Effector CD4-positive, alpha-beta T cell (primary cell): ENCODE measurements at places on chromosomes 1 and 21.

- DNase-seq, result no peak
These were observed 21.7 kb downstream of the UBE4B start for GRCh38 chr1:10054465-10054864.

GRCh38 chr1:6519935-6520671 lies 28.6 kb upstream of the PLEKHG5 start:
- no peak for DNase-seq

DNA sequence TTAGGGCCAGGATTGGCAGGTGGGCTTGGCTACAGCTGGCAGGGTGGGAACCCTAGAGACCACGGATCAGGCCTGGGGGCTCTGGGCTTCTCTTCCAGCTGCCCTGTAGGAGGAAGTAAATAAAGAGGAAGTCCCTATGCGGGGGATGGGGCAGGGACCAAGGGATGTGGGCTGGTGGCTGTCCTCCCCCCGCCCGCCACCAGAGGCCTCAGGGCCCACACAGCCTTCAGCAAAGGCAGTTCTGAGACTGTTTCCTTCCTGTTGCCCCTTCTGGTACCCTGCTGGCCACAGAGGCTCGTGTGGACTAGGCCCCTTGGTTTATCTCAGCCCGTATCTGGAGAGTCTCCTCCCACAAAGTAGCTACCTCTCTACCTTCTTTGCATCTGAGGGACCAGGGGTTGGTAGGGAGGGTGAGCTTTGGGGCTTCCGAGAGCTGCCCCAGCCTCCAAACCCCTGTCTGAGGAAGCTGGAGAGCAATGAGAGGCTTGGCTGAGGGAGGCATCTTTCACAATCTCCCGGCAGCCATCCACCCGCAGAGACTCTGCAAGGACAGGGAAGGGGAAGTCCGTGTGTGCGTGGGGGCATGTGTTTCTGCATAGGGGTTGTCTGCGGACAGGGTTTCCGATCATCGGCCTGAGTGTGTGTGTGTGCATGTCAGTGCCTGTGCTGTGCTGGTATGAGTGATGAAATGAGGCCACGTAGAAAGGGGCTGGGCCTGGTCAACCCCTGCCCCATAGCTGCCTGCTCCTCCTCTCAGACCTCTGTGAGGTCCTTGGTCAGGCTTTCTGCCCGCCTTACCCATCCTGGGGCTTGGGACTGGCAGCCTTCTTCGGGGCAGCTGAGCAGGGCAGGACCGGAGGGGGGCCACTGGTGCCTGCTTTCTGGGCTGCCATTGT lies 12.5 kb downstream of the RPS6KA1 start:
- DNase-seq, result peak; percentile 55

GRCh38 chr1:2382621-2383361 lies 8.6 kb downstream of the MORN1 start:
- DNase-seq, result no peak

GRCh38 chr1:46747683-46748288 lies 28.9 kb upstream of the EFCAB14 start:
- DNase-seq, result no peak

GRCh38 chr1:158998037-158998780 lies 11.5 kb upstream of the IFI16 start:
- DNase-seq, result no peak

- DNase-seq, result no peak
These were observed 23.0 kb upstream of the LRRC8C start for GRCh38 chr1:89609781-89610456.

- DNase-seq, result no peak
These were observed at the start of gene CHRM3 for GRCh38 chr1:239386453-239387303. CHRM3 (plus strand) TSS chr1:239386568; CDS start chr1:239907452, 520,884 bp downstream.

- no peak for DNase-seq
These were observed 41.0 kb downstream of the RUNX3 start for GRCh38 chr1:24888971-24889676.

GRCh38 chr1:67814121-67814772 lies 19.0 kb downstream of the GNG12 start:
- DNase-seq, result no peak

- DNase-seq, result peak; percentile 42
These were observed 35.8 kb downstream of the SLC2A1 start for GRCh38 chr1:42922687-42923366.

DNA sequence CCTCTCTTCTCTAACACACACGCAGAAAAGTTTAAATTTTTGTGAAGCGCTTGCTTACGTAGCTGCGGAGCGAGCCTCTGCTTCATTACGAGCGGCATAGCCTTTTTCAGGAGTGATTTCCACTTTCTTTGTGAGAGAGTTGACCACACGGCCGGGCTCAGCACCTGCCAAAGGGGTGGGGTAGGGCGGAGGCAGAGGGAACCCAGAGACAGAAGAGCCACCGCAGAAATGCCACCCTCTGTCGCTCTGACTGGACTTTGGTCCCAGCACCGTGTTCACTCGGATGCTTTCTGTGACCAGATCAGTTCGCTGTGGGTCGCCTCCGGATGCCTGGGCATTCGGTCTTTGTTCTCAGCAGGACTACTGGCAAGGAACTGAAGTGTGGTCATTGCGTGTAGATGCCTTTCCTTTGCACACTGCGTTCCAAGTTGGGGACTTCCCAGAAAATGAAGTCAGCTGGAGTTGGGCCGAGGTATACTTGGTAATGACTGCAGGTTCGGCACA lies 883 bp downstream of the CHODL start:
- DNase-seq, result no peak

DNA sequence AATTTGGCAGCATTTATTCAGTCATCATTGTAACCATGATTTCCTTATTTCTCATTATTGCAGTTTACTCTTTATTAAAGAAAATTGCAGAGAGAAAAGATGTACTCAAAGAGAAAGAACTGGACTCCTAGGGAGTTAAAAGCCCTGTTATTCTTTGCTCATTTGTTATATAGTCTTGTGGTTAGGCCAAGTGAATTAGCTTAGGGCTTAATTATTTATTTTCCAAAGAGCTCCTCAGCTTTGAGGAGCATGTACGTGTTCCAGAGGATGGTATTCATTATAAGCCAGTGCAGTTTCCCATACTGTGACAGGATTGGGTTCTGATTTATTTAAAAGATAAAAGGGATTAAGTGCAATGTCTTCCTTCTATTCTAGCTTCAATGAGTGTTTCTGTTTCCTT lies 86.4 kb downstream of the GPR161 start:
- no peak for DNase-seq

GRCh38 chr1:212771341-212771740 lies 20.2 kb downstream of the NSL1 start:
- DNase-seq, result no peak

DNA sequence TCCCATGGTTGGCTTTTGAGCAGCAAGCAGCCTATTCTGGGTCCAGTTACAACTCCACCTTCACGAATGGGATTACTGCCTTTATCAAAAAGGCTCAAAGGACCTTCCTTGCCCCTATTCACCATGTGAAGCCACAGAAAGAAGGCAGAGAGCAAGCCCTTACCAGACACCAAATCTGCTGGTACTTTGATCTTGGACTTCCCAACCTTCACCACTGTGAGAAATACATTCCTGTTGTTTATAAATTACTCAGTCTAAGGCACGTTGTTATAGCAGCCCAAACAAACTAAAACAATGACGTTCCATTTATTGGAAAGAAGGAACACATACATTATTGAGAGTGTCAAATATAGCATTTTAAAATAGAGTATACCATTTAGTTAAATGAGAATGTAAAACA lies 1557.9 kb downstream of the PLA2G4A start:
- no peak for DNase-seq

DNA sequence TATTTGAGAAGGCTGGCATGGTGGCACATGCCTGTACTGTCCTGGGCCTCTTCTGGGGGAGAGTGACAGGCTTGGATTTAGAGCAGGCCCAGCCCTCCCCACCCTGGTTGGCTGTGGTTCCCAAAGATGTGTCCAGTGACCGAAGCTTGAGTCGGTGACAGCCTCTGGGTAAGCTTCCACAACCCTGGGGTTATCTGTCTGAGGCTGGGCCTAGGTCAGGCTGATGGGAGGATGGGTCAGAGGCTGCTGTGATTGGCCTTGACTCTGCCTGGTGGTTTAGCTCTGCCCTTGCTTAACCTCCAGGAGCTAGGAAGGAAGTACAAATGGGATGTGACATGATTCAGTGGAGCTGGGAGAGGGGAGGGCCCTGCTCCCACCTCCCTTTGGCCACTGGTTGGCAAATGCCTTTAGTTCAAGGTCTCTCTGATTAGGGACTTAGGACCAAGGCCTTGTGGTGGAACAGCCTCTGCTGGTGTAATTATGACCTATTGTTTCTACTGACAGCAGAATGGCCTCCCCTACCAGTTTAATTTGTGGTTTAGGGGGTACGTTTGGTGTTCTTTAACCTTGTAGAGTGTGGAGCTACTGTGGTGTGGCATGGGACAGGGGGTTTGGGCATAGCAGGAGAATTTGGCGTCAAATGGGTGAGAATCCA lies 16.6 kb downstream of the NUDC start:
- DNase-seq, result no peak

GRCh38 chr1:80244372-80244771 lies 1237.8 kb upstream of the ADGRL4 start:
- no peak for DNase-seq

DNA sequence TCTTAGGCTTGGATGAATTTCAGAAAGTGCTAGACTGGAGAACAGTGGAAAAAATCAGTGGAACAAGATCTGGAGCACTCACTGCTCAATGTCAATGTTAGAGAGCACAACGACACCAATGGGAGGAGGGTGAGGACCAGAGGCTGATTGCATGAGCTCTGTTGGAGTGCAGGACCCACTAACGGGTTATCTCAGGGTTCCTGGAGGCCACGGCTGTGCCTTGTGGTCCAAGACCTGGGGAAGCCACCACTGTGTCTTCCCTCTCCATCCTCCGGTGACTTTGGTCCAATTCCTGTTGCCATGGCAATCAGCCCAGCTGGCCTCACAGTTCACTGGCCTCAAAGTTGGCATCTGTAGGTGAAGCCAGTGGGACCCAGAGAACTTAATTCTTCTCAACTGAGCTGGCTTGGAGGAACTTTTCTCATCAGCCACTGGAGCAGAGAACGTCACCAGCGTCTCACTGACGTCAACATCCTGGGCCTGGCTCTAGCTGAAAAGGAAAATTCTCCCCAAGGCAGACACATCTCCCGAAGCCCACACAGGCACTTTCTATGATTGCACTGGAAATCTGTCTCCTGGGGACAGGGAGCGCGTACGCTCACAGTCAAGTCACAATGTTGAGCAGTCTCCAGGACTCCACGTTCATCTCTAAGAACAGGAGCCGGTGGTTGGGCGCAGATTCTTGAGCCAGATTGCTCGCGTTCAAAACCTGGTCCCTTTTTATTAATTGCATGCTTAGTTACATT lies 21.9 kb upstream of the GPR157 start:
- no peak for DNase-seq

DNA sequence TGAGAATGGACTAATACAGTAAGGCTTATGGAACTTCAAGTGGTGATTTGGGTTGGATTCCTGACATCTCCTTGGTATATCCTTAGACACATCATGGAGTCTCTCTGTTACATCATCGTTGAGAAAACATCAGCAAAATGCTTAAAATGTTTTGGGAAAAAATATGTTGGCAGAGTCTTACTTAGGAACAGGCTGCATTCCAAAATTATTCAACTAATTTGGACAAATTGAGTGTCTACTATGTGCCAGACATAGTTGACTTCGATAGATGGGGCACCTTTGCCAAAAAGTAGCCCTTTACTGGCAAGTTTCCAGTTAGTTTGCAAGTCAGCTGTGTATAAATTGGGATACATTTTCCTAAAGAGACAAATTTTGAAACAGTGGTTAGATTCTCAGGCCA lies 253.4 kb upstream of the ST6GALNAC5 start:
- no peak for DNase-seq

DNA sequence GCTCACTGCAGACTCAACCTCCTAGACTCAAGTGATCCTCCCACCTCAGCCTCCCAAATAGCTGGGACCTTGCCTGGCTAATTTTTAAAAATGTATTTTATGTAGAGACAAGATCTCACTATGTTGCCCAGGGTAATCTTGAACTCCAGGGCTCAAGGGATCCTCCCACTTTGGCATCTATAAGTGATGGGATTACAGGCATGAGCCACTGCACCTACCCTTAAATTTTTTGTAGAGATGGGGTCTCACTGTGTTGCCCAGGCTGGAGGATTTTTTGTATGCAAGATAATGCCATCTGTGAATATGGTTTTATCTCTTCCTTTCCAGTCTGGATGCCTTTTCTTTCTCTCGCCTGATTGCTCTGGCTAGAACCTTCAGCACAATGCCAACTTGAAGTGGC lies 8.7 kb upstream of the DCAF8 start:
- DNase-seq, result no peak

- no peak for DNase-seq
These were observed 19.2 kb downstream of the S100A7 start for GRCh38 chr1:153441238-153441755.

GRCh38 chr1:3444736-3445135 lies 9.7 kb upstream of the ARHGEF16 start:
- DNase-seq, result no peak

GRCh38 chr1:50208315-50208714 lies 99.6 kb downstream of the ELAVL4 start:
- DNase-seq, result no peak

- DNase-seq, result no peak
These were observed 71.3 kb upstream of the EDEM3 start for GRCh38 chr1:184826001-184826400.

- DNase-seq, result no peak
These were observed 9.6 kb downstream of the LRRC47 start for GRCh38 chr1:3786468-3787348.

DNA sequence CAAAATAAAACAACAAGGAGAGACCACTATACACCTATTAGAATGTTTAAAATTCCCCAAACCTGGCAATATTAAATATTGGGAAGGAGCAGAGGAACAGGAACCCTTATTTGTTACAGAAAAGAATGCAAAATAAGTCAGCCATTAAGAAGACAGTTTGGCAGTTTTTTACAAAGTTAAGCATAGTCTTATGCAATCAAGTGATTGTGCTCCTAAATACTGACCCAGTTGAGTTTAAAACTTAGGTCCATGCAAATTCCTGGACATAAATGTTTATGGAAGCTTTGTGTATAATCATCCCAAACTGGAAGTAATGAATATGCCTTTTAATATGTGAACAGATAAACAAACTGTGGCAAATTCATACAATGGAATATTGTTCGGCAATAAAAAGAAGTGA lies 72.9 kb upstream of the RGS4 start:
- DNase-seq, result no peak

DNA sequence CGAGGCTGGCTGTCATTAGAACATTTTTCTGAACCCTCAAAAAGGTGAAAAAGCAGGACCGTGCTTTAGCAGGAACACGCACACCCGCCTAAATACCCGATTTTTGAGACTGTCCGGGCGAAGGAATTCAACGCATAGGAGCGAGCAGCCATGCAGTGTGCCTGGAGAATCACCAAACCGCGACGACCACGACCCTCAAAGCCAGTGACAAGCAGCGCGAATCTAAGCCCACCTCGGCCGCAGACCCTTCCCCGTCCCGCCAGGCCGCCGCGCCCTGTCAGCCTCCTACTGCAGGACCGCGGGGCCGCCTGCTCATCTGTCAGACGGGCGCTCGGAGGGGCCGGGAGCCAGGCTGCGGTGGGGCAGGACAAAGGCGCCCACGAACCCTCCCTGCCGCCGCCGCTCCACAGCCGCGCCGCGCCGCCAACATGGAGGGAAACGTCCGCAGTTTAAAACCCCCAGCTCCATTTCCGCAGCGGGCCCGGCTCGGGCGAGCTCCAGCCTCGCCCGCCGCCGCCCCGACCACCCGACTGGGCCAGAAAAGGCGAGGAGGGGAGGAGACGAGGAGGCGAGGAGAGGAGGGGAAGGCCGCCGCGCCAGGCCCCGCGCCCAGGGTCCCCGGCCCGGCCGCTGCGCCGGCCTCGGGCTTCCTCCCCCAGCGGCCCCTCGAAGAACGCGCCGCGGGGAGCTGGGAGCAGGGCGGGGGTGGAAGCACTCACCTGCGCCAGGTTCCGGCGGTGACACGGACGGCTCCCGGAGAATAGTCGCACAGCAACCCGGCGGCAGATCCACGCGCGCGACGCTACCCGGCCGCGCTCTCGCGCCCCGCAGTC lies at the start of gene LBR:
LBR (minus strand) TSS at position 804 of the 833 bp plus-strand sequence. CDS start 3,963 bp downstream, outside the sequence.
- DNase-seq, result no peak
